ENCODE measurements at places on chromosomes 6 and 20.
A peak's percentile ranks its signal among the peaks of the same experiment; 100 is the strongest.

DNA sequence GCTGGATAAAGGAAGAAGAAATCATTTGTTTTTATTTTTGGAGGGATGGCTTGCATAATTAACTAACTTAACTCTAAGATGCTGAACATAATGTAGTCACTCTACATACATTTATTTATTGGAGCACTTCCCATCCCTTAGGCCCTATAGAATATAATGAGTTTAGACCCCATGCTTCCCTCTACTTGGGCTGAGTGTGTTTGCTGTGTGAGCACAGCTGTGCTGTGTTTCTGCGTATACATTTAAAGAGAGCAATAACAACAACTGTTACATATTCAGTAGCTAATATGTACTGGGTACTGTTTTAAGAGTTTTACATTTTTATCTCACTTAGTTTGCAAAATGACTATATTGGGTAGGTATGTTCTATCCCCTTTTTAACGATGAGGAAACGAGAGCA lies 736.6 kb upstream of the NRSN1 start:
- DNase-seq, result no peak

DNA sequence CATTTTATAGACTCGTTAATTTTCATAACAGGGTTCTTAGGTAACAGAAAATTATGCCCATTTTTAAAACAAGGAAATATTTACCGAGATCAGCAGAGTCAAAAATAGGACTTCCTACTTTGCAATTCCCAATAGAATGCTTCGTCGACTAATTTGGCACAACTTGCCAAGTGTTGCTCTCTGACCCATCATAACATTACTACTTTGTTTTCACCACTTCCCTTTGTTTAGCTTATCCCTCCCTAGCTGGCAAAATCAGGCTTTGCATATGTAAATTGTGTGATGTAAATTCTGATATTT lies 914 bp upstream of the RANBP9 start:
- no peak for DNase-seq

DNA sequence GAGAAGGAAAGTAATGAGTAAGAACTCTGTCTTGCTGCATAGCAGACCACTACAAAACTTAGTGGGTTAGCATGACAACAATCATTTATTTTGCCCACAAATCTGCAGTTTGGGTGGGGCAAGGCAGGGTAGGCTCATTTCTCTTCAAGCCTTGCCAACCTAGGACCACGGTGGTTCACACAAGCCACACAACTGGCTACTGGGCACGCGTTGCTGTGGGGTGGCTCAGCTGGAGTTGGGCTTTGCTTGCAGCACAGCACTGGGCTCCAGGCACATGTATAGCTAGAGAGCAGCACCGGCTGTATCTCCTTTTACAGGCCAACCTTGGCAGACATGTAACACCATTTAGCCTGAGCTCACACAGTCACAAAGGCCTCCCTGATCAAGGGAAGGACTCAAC lies 4.6 kb upstream of the NXT1 start:
- no peak for DNase-seq

DNA sequence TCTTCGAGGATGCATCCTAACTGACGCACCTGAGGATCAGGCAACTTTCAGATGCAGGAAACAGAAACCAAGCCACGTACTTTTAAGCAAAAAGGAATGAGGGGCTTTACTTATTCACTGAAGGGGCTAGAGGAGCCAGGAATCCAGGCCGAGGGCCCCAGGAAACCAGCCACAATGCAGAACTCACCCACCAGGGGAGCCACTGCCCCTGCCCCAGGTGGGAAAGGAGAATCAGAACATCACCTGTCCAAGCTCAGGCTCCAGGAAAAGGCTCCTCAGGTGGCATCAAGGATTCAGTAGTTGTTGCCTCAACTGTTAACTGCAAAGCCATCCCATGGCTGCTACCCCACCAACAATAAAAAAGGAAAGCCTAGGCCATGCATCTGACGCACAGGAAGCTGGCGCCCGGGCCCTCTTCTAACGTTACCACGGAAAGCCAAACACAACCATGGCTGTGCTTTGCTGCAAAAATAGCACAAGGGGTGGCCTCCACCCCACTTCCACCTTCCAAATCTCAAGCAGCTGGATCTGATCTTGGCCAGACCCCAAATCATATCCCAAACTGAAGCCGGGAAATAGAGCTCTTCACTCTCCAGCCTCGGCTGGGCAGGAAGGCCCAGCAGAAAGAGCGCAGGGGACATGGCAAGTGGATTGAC lies 121.0 kb downstream of the PREX1 start:
- DNase-seq, result no peak

DNA sequence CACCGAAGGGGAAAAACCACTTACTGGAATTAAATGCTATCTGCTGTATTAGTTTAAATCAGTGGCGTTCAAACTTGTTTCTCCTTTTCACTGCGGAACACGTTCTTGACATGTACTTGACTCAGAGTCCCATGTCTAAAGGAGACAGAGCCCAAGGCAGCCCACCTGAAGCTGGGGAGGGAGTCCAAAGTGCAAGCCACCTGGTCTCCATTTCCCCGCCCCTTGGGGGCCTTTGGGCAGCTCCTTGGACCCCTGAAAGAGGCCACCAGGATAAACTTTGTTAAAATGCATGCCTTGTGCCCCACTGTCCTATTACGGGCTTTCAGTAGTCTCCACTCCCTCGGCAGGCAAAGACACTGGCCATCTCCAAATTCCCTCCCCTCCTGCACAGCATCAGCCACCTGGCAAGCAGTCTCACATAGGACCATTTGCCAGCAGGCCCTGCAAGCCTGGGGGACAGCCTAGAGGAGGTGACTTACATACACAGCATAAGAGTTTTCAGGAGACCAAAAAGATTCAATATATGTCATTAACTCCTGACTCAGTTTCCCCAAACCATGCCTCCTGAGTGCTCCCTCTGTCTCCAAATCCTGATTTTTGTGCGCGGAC lies 6.7 kb downstream of the PCK1 start:
- no peak for DNase-seq

GRCh38 chr20:52577696-52578095 lies 386.1 kb upstream of the ZFP64 start:
- DNase-seq, result no peak

GRCh38 chr6:139762587-139763031 lies 388.2 kb upstream of the CITED2 start:
- no peak for DNase-seq

DNA sequence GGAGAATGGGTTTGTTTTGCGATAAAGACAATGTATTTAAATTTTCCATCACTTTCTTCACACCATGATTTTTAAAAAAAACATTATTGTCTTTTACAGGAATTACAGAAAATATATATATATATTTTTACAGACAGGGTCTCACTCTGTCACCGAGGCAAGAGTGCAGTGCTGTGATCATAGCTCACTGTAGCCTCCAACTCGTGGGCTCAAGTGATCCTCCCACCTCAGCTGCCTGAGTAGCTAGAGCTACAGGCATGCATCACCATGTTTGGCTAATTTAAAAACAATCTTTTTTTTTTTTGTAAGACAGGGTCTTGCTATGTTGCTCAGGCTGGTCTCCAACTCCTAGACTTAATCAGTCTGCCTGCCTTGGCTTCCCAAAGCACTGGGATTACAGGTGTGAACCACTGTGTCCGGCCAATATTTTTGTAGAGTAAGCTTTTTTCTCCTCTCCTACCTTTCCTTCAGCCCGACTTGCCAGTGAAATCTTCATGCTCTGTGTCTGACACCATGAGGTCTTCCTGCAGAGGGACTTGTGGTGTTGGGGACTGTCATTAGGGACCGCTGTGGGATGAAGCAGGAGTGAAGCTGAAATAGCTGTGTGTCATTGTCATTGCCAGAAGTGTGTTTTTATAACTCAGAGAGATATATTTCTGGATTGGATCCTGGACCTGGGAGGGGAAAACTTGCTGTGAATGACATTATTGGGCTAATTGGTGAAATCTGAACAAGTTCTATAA lies 13.2 kb downstream of the DSP start:
- DNase-seq, result no peak

GRCh38 chr6:90758741-90759140 lies 171.9 kb upstream of the MAP3K7 start:
- no peak for DNase-seq

- DNase-seq, result no peak
Observed at GRCh38 chr6:135318738-135319469, 137.8 kb downstream of the MYB start.

- DNase-seq, result no peak
Observed at GRCh38 chr6:138597336-138597735, 98.0 kb upstream of the NHSL1 start.

- no peak for DNase-seq
Observed at GRCh38 chr20:8293750-8294149, 161.7 kb downstream of the PLCB1 start.

- DNase-seq, result no peak
Observed at GRCh38 chr6:6395581-6396197, 75.2 kb upstream of the F13A1 start.

- no peak for DNase-seq
Observed at GRCh38 chr6:139551376-139551775, 176.9 kb upstream of the CITED2 start.

- no peak for DNase-seq
Observed at GRCh38 chr20:64258071-64258823, 2.7 kb downstream of the PCMTD2 start.

DNA sequence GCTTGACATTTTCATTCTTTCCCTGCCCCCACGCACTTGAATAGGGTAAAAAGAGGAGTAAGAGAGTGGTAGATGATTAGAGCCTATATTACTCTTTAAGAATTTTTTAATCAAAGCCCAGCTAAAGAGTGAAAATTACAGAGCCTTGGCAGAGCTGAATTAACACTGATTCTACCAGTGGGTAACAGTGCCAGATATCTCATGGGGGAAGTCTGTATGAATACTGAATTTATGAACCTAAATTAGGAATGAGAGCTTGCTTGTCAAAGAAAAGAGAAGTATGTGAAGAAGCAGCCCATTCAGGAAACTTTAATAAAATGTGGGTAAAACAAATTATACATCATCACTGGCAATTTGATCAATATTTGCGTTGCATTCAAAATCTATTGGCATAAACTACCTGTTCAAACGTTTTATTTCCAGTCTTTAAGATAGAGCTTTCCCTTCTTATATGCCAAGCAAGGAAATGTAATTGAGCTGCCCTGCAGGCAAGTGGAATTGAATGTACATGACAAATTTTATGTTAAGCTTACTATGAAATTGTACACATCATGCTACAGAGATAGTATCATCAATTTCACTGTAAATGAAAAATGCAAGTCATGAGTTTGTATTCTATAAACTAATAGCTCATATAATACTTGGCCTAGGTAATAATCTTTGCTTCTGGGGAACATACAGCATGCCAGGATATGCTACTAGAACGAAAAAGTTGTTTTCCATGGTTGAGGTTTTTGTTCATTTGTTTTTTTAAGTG lies 14.5 kb downstream of the SOBP start:
- no peak for DNase-seq

GRCh38 chr6:28769626-28770402 lies 154.0 kb downstream of the TRIM27 start:
- peak; percentile 4 for DNase-seq

- no peak for DNase-seq
Observed at GRCh38 chr6:75098709-75099108, 107.1 kb downstream of the COL12A1 start.

DNA sequence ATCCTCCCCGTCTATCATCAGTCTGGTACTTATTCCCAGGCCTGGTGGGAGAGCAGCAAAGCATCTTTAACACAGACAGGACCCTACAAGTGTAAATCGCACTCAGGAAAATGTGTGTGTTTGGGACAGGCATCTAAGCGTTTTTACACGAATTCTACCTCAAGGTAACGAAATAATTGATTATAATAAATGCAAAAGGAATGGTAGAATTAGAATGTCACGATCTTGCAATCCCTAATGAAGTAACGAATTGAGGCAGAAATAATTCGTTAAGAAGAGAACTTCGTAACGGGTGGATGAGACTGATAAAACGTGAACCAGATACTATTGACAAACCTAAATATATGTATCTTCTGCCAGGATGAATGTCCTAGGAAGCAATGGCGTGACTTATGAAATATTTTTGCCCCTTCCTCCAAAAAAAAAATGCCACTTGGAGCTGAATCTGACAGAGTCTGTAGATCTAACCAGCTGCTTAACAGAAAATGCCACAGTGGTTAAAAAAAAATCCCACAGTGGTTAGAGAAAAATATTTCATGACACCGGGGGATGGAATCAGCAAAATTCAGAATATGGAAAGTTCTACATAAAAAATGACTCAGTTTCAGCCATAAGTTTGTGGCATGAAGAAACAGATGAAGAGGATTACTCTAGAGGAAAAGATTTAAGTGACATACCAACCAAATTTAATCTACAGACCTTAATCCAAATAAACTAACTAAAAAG lies 68.7 kb downstream of the F13A1 start:
- no peak for DNase-seq

- no peak for DNase-seq
Observed at GRCh38 chr6:50637267-50637666, 76.1 kb upstream of the TFAP2D start.

GRCh38 chr6:163892824-163893561 lies 478.5 kb downstream of the QKI start:
- no peak for DNase-seq

- DNase-seq, result no peak
Observed at GRCh38 chr20:19288636-19289035, 76.2 kb downstream of the SLC24A3 start.

DNA sequence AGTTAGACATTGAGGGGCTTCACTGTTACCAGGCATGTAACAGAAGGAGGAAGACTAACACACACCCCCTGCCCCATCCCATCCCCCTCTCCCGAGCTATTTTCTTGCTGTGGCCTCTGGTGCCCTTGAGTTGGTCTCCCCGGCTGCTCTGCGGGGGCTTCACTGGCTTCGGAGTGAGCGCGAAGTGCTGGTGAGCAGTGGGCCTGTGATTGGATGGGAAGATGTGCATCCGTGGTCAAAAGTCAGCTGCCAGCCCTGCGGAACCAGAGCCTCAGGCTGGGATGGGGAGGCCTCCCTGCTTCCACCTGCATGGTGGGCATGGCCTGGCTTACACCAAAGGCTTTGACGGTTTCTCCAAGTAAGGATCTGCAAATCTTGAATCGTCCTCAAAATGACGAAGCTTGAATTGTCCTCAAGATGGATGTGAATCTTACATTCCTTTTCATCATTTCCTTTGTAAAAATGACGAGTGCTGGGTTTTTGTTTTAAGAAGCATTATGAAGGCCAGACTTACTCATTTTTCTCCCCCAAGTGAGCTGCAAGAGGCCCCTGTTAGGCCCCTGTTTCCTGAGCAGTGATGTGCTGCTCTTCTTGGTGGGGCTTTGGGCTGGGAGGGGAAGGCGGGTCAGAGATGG lies 23.7 kb downstream of the SPATA2 start:
- no peak for DNase-seq

- DNase-seq, result no peak
Observed at GRCh38 chr20:58668901-58669286, 17.8 kb downstream of the STX16 start.

GRCh38 chr20:19828232-19828631 lies 70.2 kb downstream of the RIN2 start:
- DNase-seq, result peak; percentile 78

All from SW 1271 (cell line).